ENCODE measurements at places on chromosomes 11 and 22. TPM values are rescaled to one million over a fixed set of nuclear protein-coding genes. Genes with fewer than 3 reads are reported as not detected.

The STK33 gene
- total RNA-seq: 2.8 TPM

The UBQLN3 gene
- not detected for total RNA-seq

The DKK3 gene
- 1,064 TPM for total RNA-seq

The MOGAT2 gene
- not detected for total RNA-seq

The USP2 gene
- total RNA-seq: 2.3 TPM

The NLRP14 gene
- 0.17 TPM for total RNA-seq

The POTEH gene
- not detected for total RNA-seq

The NUDT8 gene
- 5.0 TPM for total RNA-seq

The OR4D5 gene
- not detected for total RNA-seq

The ZFTA gene
- total RNA-seq: 12.9 TPM

The ACRV1 gene
- total RNA-seq: 0.26 TPM

The UPK3A gene
- not detected for total RNA-seq

The PATE2 gene
- total RNA-seq: not detected

The KRTAP5-8 gene
- total RNA-seq: not detected

The SLC22A12 gene
- total RNA-seq: not detected

The GLYAT gene
- not detected for total RNA-seq

The CD248 gene
- 52.6 TPM for total RNA-seq

The FADS3 gene
- 224 TPM for total RNA-seq

The CD6 gene
- not detected for total RNA-seq

The PGA4 gene
- 2.3 TPM for total RNA-seq

The HEPHL1 gene
- not detected for total RNA-seq

The KMT2A gene
- 33.4 TPM for total RNA-seq

The TMEM80 gene
- total RNA-seq: 7.4 TPM

The AQP11 gene
- total RNA-seq: 11.2 TPM

The GPHA2 gene
- total RNA-seq: not detected

The MPPED2 gene
- total RNA-seq: under 0.01 TPM

The SEC14L6 gene
- 0.66 TPM for total RNA-seq

The GGTLC3 gene
- not detected for total RNA-seq

The ELMOD1 gene
- total RNA-seq: 0.17 TPM

The CECR2 gene
- under 0.01 TPM for total RNA-seq

The APOL5 gene
- not detected for total RNA-seq

The PAMR1 gene
- 159 TPM for total RNA-seq

The OR10G4 gene
- not detected for total RNA-seq
